ENCODE measurements at places on chromosomes 5 and 9.

- no peak for DNase-seq
Measured at GRCh38 chr5:22496666-22497065, 356.5 kb downstream of the CDH12 start.

DNA sequence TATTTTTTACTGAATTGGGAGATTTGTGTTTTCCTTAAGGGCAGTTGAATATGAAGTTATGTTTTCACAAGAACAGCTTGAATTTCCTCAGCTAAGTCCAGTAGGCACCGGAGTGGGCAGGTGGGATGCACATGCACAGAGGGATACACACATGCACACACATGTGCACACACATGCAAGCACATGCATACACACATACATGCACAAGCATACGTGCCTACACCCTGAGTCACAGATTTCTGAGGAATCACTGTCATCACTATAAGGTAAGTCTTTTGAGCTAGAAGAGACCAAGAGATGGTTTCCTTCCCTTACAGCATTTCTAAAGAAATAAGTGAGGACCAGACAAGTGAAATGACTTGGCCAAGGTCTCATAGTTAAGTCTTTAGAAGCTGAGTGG is 8.7 kb downstream of the ENTREP1 start:
- no peak for DNase-seq

- peak; percentile 22 for DNase-seq
Measured at GRCh38 chr9:100525563-100525962, 52.3 kb upstream of the CAVIN4 start.

DNA sequence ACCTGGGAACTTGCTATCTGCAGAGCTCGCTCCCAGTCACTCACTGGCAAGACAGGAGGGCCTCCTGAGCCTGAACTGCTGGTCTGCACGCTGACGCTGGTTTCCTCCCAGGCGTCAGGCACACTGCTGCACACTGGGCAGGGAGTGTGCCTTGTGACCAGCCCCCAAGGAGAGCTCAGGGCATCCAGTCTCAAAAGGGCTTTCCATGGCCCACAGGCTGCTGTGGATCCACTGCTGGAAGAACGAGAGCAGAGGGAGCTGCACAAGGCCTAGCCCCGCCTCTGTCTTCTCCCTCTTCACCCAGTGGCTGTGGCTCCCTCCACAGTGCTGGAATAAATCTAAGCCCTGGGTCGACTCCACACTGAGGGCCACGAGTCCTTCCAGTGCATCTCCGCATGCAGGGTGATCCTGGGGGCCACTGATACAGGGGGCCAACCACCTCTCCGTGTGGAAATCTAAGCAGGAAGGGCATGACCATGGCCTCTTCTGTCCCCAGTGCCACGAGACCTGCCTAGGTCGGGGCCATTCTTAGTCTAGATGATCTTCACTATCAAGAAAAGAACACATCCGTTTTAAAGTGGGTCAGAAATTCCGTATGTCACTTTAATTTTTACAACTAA is 93.6 kb downstream of the CAMSAP1 start:
- no peak for DNase-seq

- no peak for DNase-seq
Measured at GRCh38 chr9:97809666-97810344, 43.2 kb upstream of the FOXE1 start.

DNA sequence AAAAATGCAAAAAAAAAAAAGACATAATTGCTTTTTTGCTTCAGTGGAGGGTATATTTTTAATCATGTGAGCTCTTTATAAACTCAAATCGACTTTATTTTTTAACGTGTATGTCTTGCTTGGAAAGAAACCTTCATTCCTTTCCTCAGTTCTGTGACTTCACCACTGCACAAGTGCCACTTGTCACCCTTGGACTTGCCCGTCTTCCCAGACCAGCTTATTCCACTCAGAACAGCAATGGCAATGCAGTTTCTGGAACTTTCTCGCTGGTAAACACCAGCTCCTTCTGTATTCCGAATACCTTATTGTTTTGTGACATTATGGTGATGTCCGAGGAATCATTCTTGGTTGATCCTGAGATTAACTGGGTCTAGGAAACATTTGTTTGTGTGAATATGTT is 440.5 kb upstream of the ADAMTS16 start:
- no peak for DNase-seq

- no peak for DNase-seq
Measured at GRCh38 chr5:102581011-102581410, 82.2 kb upstream of the SLCO6A1 start.

DNA sequence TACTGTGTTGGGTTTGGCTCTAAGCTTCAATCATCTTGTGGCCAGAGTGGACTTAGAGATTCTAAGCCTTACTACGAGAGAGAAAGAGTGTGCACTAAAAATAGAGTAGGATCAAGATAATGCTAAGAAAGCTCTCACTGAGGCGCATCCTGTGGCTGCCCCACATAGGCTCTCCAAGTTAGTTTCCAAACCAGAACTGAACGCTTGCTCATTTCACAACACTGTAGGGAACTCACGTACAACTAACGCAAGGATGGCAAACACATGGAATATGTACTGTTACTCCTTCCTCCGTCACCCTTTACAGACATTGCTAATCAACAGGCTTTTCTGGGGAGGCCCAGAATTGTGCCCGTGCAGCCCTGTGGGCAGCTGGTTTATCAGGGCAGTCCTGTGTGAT is 90.9 kb downstream of the EQTN start:
- DNase-seq: no peak

GRCh38 chr5:172973931-172974330 is 9.6 kb upstream of the ATP6V0E1 start:
- DNase-seq: peak; percentile 47

GRCh38 chr9:70043689-70044489 is at the start of gene MAMDC2:
MAMDC2 (plus strand) TSS chr9:70043848; CDS start chr9:70044198, 350 bp downstream.
- peak; percentile 33 for DNase-seq

- DNase-seq: peak; percentile 88
Measured at GRCh38 chr5:140351609-140352334, 5.4 kb upstream of the HBEGF start.

DNA sequence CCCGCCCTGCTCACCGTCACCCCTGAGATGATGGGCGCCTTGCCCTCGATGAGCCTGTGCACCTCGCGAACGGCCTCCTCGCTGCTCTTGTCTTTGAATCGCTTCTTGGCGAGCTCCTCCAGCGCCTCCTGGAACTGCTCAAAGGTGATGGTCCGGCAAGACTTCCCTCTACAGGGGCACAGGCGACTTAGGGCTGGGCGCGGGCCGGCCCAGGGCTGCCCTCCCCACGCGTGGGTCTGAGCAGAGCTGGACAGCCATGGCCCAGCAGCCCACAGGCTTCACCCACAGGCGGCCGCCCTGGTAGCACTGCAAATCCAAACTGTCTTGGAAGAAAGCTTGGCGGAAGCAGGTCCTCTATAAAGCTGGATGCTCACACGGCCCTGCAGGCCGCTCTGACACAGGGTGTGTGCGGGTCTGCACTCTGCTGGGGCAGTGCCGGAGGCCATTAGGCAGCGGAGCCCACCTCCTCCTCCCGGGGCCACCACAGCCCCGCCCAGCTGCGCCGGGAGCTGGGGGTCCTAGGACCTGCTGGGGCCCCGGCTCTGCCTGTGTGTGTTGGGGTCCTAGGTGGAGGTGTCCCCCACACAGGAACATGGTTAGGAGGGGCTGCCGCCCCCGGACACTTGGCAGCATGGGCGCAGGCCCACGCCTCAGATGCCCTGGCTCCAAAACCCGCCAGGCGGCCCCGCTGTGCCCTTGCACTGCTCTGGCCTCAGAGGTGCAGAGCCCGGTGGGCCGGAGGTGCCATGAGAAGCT is 27.0 kb downstream of the TPPP start:
- DNase-seq: no peak

DNA sequence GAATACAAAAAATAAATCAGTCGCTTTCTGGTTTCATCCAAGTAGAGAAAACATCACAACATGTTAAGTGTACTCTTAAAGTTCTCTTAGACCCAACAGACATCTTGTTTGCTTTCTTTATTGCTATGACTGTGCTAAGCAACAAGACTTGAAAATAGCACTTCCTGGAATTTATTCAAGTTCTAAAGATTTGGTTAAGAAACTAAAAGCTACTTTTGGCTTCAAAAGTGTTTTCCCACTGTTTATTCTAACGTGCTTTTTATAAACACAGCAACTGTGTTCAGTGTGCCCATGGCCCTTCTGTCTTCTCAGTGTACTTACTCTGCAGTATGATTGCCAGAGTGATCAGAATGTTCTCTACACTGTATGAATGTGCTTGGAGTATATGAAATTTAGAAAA is 109.8 kb downstream of the GIN1 start:
- DNase-seq: no peak

DNA sequence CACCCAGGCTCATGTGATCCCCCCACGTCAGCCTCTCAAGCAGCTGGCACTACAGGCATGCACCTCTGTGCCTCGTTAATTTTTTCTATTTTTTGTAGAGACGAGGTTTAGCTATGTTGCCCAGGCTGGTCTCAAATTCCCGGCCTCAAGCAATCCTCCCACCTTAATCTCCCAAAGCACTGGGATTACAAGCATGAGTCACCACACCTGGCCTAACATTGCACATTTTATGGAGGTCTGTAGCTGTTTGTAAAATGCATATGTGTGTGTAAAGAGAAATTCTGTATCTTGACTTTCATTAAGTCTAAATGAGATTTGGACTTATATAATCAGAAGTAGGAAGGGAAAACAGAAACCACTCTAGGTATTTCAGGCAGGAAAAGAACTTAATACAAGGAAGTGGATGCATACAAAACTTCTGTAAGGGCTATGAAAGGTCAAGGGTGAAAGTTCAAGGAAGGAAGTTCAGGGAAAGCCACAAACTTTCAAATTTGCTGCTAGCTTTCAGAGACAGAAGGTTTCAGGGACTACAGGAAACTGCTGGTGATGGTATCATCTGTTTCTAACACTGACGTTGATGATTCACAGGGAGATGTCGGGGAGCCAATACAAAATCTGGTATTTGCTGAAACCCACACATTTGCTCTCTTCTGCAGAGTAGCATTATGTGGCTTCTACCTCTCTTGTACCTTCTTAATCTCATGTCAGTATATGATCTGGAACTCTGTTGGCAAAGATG is 209.4 kb downstream of the PIK3R1 start:
- DNase-seq: peak; percentile 79

GRCh38 chr9:129939431-129939830 is 103.6 kb downstream of the FNBP1 start:
- DNase-seq: peak; percentile 54

DNA sequence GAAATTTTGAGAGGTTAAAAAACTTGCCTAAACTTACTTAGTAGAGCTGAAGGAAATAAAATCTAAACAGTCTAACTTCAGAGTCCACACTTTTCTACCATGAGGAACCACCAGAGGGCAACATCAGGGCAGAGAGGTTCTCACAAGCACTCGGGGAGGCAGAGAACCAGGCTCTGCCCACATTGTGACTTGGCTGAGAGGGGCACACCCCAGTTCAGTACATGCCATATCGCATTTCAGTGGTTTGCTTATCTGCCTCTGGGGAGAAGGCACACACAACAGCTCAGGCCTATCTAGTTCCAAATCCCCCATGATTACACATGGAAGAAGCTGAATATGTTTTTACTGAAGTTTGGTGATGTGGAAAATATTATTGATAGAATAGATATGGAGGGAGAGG is 49.2 kb downstream of the EQTN start:
- peak; percentile 97 for DNase-seq

- DNase-seq: peak; percentile 78
Measured at GRCh38 chr5:169027501-169028061, 273.4 kb downstream of the SLIT3 start.

DNA sequence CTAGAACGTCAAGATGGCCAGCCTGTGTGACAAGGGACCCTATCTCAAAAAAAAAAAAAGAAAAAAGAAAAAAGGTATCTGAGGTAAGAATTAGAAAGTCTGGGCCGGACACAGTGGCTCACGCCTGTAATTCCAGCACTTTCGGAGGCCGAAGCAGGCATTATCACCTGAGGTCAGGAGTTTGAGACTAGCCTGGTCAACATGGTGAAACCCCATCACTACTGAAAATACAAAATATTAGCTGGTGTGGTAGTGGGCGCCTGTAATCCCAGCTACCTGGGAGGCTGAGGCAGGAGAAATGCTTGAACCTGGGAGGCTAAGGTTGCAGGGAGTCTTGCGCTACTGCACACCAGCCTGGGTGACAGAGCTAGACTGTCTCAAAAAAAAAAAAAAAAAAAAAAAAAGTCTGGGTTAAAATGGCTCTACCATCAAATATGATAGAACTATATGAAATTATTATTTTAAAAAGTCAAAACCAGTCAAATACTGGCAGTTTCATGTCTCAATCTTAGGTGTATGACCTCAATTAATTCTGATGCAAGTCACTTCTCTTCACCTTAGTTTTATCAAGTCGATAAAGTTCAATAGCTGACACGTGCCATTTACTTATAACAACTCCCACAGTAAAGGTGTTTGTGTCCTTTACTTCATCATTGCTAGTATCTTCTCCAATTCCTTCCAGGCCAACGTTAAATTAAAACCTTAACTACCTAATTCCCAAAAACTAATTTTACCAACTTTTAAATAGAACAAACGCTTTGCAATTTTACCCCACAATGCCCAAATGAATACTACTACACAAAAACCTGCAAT is 1.1 kb downstream of the RPS23 start:
- peak; percentile 35 for DNase-seq

DNA sequence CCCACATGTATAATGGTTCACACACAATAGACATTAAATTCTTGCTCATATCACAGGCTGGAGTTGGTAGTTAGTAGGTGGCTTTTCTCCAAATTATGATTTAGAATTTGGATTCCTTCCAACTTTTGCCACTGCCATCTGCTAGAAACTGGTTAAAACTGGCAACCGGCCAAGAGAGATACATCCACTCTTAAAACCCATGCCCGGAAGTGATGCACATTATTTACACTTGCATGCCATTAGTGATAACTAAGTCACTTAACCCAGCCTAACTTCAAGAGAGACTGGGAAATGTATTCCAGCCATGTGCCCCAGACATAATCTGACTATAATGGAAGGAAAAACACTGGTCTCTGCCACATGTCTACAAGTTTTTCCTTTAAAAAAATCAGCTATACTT is 395.7 kb upstream of the SEMA6A start:
- peak; percentile 14 for DNase-seq

DNA sequence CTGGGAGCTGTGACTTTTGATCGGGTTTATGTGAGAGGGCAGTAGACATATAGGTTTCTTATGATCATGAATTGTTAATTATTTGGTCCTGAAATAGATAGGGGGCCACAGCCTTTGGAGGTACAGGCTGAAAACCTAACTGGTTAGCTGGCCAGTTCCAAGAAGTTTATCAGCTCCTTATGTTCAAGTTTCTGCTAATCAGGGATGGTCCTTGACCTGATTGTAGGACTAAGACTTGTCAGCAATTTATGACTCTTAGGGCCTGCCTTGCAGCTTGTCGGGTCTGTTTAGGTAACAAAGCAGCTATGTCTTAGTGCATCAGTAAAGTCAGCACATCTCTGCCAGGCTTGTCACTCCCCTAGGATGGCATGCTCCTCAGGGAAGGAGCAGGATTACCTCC is 151.8 kb upstream of the RUSC2 start:
- peak; percentile 27 for DNase-seq
